PC-3 (cell line): ENCODE measurements at places on chromosomes 2 and 18.

DNA sequence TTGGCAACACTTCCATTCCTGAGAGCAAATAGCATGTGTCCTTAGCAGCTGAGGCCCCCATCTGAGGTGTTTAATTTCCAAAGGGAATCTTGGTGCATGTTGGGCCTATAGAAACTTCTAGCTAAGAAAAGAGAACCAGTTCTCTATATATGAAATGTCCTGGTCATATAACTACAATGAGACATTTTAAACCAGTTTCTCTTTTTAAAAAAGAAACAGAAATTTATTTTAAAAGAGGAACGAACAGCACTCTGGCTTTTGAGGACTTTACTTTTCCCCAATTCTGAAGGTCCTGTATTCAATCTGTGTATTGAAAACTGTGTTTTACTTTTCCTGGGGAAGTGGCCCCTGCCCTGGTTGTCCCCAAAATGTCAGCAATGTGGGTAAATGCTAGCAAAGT lies 309.5 kb upstream of the STON1 start:
- DNase-seq = no peak

GRCh38 chr2:36477315-36477714 lies 120.7 kb downstream of the FEZ2 start:
- no peak for DNase-seq

- no peak for DNase-seq
Observed at GRCh38 chr2:108960006-108960405, 29.0 kb downstream of the EDAR start.

- DNase-seq = no peak
Observed at GRCh38 chr2:54336136-54336976, 80.3 kb upstream of the TSPYL6 start.

- no peak for DNase-seq
Observed at GRCh38 chr2:202373490-202373889, 2.6 kb upstream of the BMPR2 start.

DNA sequence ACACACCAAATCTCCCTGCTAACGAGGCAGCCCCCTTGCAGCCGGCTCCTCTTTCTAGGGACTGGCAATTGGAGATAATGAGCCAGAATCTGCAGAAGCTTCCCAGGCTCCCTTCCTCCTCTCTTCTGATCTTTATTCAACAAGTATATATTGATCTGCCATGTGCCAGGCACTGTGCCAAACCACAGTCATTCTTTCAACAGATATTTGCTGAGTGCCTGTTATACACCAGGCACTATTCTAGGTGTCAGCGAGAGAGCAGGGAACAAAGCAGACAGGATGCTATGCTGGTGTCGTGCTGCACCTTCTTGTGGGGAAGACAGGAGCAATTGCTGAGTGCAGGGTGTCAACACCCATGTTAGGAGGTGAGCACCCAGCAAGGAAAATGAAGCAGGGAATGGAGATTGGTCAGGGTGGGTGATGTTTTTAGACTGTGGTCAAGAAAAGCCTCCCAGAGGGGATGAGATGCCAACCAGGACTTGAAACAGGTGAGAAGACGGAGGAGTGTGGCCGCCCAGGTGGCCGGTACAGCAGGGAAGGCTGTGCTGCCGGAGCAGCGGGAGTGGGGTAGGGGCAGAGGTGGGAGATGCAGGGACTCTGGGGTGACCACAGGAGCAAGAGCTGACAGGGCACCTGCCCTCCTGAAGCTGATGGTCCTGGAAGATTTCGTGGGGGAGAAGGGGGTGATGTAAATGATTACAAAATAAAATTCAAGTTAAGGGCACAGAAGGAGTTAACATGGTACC lies 307.6 kb upstream of the RAB12 start:
- peak; percentile 16 for DNase-seq

GRCh38 chr2:134988994-134989605 lies 58.1 kb downstream of the MAP3K19 start:
- peak; percentile 58 for DNase-seq

DNA sequence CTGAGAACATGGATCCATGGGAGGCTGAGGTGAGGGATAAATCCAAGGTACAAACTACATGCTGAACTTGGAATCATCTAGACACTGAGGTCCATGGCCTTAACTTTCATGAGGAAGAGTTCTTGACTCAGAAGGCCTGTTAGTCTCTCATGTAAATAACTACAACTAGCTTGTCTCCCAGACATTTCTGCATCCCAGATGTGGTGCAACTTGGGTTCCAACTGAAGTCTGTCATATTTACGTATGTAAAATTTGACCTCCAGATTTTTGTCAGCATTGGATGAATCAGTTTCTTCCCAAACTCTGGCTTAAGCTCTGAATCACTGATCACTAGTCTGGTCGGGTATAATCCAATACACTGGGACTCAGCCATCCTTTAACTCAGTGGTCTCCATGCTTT lies 306.9 kb downstream of the PDE11A start:
- DNase-seq = no peak

DNA sequence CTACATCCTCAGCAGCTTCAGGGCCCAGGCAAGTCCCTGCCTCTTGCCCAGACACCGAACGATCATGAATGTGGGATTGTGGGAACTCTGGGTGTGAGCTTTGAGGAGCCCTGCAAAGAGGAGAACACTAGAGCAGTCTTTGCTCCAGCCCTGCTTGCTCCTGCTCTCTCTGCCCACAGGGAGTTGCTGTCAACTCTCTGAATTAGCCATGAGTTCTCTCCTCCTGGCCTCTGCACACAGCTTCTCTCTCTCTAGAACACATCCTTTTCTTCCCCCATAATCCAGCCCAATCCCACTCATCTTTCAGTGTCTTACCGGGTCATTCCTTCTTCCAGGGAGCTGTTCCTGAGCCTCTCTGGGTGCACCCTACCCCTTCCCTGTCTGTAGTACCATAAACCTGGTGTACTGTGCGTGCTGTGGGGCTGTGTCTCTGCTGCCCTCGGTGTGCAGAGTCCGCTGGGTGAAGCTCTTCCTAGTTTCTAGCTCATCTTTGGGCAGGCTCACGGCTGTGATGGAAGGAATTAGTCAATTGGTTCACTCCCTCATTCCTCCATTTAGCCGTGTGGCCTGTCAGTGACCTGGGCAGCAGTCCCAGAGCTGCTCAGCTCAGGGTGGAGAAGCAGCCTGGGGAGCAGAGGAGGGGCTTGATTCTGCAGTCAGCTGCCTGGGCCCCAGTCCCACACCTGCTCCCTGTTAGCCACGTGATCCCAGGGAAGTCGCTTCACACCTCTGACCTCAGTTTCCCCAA lies 132.9 kb upstream of the HDAC4 start:
- DNase-seq = no peak

DNA sequence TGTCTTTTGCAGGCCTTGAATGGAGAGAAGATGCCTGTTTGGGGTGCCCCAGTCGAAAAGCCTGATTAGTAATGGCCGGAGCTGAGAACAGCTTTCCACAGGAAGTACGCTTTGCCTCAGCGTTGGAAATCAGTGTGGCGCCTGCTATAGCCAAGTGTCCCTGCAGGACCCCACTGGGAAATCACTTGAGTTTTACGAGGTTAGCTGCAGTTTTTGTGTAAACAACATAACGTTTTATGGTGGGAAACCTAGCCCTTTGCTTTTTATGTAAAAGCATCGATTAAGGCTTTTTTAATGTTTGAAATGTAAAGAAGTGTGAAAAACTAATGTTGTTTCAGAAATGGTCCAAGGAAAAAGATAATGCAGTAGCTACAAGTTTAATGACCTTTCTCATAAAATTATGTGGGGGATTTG lies 234.2 kb downstream of the TTC32 start:
- DNase-seq = no peak

DNA sequence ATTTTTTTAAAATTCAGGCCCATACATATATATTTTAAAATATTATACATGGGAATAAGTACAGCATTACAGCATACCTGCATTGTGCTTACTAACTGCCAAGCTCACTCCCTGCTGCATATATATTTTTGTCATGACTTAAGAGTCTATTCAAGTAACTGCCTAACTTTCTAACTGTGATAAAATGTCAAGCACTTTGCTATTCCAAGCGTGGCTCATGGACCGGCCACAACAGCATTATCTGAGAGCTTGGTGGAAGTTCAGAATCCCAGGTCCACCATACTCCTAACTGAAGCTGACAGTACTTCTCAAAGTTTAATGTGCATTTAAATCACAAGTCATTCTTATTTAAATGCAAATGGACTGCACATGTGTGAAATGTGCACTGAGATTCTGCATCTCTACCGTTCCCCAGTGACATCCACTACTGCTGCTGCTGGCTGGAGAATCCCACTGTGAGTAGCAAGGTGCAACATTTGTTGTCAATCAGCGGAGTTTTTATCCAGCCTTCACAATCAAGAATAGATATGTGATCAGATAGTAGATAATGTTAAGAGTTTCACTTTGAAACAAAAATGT lies 79.1 kb downstream of the DYM start:
- no peak for DNase-seq

- DNase-seq = no peak
Observed at GRCh38 chr2:165471349-165471950, 2.0 kb downstream of the CSRNP3 start.

DNA sequence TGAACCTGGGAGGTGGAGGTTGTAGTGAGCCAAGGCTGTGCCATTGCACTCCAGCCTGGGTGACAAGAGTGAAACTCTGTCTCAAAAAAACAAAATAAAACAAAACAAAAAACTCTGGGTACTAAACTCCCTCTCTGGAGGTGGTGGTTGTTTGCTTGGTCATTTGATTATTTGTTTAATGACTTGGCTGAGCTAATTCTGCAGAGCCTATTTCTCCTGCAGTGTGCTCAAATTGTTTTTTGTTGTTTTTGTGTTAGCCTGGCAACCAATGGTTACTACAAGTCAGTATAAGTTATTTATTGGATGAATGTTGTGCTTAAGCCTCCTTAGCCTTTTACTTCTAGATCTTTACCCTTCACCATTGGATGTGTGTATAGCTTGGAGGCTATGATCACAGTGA lies 387.5 kb downstream of the ADCYAP1 start:
- DNase-seq = peak; percentile 73

DNA sequence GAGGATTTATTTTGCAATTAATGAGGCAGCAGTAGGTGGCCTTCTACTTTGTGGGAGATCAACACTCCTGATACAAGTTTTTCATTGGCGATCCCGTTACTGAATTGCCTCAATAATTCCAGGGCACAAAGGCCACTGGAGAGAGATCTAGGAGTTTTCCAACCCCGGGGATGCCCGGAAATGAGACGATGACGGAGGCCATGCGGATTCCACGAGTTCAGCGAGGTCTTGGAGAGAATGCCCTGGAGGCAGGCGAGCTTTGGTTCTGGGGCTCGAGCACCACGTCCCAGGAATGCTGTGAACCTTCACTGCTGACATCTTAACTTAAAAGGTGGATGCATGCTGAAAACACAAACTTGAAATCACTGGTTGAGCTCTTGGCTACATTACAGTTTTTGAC lies 74.2 kb downstream of the LDLRAD4 start:
- no peak for DNase-seq

DNA sequence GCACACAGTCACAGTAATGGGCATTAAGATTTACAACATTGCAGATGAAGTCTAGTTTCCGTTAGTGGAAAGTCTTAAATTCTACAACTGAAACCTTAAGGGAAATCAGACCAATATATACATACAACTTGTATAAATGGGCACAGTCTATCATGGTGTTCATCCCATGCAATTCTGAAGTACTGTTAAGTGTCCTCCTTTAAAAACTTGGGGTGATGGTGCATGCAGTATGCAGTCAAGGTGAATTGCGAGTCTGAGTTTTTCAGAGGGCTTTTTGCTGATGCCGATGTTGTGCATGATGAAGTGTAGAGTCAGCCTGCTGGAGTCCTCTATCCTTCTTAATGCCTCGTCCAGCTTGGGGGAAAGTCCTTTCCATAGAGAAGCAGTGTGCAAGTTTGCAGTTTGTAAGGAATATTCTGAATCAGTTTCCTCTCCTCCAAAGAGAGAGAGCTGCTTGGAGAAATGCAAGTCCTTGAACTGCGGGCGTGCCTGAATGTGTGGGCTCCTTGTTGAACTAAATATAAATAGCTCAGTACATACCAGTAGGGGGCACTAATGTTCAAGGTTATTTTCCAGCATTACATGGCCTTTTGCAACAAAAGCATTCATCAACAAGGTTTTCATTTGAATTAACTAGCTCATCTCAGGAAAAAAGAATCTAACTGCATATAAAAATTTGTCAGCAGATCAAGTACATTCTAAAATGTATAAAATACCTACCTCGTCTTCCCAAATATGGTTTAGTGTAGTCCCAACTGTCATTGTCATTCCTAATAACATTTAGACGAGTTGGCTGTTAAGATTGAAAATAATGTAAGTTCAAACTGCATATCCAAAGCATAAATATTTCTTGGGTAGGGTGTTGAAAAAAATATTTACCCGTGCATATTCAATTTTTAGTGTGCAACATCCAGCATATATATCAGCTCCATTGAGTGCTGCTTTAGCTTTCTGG lies 21.3 kb downstream of the HNRNPLL start:
- DNase-seq = peak; percentile 86

- DNase-seq = no peak
Observed at GRCh38 chr2:209162129-209162528, 261.7 kb upstream of the MAP2 start.

DNA sequence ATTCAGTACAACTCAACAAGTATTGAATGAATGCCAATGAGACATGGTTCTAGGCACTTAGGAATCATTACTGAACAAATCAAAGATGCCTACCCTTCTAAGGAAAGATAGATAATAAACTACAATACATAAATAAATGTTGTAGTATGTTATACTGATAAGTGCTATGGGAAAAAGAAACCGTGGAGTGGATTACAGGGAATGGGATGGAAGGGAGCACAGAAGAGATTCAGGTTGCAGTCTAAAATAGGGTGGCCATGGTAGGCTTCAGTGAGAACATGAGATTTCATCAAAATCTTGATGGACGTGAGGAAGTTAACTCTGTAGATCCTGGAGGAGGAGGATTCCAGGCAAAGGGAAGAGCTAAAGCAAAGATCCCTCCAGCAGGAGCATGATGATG lies 17.9 kb upstream of the CREB1 start:
- DNase-seq = peak; percentile 38

GRCh38 chr2:116094196-116094595 lies 1651.8 kb downstream of the DPP10 start:
- no peak for DNase-seq

DNA sequence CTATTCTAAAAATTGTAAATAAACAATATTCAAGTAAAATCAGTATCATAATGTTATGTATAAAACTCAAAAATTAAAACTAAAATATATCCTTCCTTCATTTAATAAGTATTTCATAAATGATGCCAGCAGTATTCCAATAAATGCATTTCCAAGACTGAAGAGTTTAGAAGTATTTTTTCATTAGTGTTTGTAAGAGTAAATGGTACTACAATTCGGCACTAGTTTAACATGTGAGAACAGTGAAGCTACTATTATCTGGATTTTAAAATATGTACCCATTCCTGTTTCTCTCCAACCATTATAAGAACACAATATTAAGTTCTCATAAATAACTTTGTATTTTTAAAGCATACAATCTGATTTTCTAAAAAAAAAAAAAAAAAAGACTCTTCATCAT lies 3.3 kb downstream of the BAZ2B start:
- no peak for DNase-seq

GRCh38 chr2:45046786-45047185 lies 37.5 kb upstream of the SIX2 start:
- no peak for DNase-seq

GRCh38 chr2:84212611-84213314 lies 246.3 kb downstream of the SUCLG1 start:
- DNase-seq = no peak

GRCh38 chr2:205865905-205866441 lies 183.7 kb downstream of the NRP2 start:
- DNase-seq = peak; percentile 46
